ENCODE measurements at places on chromosomes 6 and 20.

DNA sequence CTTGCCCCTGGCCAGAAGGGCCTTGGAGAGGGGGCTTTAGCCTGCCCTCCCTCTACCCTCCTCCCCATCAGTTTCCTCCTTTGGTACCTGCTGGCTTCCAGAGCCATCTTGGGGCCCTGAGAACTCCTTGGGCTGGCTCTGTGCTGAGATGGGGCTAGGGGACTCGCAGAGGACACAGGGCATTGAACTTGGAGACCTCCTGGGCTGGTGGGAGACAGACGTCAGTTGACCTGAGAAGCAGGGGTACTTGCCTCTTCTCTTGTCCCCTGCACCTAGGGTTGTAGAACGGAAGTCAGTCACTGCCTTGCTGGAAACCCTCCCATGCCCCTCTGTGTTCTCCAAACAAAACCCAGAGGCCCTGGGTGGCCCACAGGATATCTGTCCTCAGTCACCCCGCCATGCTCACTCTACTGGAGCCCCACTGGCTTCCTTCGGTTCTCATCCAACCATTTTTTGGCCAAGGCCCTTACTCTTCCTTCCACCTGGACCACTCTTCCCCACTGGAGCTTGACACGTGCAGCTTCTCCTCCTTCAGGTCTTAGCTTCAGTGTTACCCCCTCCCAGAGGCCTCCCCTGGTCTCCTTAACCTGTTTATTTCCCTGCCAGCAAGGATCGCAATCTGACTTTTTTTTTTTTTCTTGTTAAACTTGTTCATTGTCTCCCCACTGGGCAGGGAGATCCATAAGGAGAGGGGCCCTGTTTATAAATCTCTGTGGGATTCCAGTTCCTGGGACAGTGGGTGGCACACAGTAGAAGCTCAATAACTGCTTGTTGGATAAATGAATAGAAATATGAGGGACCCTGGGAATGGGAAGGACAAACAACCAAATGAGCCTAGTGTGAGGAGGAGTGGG is 971 bp downstream of the RBCK1 start:
- no peak for DNase-seq

GRCh38 chr6:4848382-4849068 is 72.3 kb downstream of the CDYL start:
- DNase-seq = no peak

- no peak for DNase-seq
These were observed 241.9 kb downstream of the ADGRB3 start for GRCh38 chr6:68876792-68877493.

DNA sequence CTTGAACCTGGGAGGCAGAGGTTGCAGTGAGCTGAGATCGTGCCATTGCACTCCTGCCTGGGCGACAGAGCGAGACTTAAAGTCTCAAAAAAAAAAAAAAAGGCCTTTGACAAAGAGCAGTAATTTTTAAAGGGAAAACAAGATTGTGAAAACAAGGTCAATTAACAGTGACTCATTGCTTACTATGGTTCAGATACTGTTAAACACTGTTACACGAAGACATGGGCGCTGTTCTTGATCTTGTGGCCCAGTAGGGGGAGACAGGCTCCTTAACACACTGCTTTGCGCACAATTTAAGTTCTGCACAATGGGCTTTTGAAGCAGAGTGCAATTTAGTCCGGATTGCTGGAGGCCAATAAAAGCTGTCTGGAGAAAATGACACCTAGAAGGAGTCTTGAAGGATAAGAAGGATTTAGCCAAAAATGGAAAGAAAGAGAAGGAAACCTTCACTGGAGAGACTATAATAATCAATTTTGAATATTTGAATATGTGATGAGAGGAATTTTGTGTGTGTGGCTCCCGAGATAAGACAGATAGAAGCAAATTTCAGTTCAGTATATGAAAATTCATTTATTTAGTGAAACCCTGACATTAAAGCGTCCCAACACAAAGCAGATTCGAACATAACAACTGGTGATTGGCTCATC is 6.0 kb upstream of the LATS1 start:
- no peak for DNase-seq

- no peak for DNase-seq
These were observed 95.7 kb downstream of the PRDM1 start for GRCh38 chr6:106181664-106182418.

DNA sequence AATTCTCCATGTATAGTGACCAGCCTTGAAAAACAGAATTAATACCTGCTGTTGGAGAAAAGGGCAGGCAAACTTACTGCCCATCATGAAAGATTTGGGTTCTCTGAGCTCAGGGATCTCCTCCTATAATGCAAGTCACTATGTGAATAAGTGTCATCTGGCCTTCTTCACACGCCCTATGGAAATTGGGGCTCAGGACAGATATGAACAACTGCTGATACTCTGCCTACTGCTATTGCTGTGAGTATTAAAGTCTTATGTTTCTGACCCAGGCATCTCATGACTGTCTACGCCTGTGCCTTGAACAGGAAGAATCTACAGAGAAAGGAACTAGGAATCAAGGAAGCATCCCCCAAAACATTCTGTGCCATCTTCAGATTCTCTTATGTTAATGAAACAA is 226.1 kb downstream of the SOD2 start:
- DNase-seq = no peak

- no peak for DNase-seq
These were observed 25.6 kb downstream of the GFOD1 start for GRCh38 chr6:13461805-13462204.

DNA sequence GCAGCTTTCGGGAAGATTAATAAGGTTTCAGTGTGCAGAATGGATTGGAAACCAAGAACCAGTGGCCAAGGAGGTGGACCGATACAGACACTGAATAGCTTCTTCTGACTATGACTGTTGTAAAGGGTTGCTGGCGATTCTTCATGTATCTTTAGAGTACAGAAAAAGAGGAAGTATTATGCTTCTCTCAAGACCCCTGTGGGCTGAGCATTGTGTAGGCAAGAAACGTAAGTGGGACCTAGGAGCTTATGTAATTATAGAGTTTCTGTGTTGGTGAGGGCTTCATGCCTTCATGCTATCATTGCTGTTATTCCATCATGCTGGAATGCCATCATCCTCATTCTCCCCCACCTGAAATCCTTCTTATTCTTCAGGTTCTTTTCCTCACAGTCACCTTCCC is 105.4 kb upstream of the AKIRIN2 start:
- DNase-seq = no peak

DNA sequence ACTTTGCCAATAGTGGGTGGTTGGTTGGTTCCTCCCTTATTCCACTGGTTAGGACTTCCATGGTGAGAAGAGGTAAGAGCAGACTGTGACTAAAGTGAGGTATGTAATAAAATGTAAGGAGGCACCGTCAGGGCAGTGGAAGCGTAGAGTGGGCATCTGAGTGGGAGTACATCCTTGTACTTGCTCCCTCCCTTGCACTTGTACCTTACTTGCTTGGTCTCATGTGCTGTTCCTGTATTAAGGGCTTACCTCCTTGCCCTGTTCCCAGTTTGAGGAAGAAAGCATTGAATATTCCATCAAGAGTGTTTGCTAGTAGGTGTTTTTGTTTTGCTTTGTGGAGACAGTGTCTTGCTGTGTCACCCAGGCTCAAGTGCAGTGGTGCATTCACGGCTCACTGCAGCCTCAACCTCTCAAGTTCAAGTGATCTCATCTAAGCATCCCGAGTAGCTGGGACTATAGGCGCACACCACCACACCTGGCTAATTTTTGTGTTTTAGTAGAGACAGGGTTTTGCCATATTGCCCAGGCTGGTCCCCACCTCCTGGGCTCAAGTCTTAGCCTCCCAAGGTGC is 25.5 kb downstream of the AMD1 start:
- no peak for DNase-seq

DNA sequence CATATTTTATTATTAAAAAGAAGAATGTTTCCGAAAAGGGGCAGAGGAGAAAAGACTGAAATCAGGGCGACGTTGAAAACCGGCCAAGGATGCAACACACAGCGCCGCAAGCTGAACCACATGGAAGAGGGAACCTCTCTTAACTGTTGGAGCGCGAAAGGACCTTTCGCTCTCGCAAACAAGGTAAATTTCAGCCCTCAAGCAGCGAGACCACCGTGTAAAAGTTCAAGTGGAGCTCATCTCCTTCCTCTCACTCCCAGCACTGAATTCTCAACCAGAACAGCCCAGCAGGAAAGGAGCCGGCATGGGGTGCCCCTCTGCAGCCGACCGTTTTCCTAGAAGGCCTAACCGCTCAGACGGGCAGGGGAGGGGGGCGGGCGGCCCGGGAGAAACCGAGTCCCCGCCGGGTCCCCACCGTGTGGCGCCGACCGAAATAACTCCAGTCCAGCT is 621 bp downstream of the GPR63 start:
- DNase-seq = no peak

GRCh38 chr6:157649311-157650260 is 173.5 kb upstream of the SNX9 start:
- no peak for DNase-seq

DNA sequence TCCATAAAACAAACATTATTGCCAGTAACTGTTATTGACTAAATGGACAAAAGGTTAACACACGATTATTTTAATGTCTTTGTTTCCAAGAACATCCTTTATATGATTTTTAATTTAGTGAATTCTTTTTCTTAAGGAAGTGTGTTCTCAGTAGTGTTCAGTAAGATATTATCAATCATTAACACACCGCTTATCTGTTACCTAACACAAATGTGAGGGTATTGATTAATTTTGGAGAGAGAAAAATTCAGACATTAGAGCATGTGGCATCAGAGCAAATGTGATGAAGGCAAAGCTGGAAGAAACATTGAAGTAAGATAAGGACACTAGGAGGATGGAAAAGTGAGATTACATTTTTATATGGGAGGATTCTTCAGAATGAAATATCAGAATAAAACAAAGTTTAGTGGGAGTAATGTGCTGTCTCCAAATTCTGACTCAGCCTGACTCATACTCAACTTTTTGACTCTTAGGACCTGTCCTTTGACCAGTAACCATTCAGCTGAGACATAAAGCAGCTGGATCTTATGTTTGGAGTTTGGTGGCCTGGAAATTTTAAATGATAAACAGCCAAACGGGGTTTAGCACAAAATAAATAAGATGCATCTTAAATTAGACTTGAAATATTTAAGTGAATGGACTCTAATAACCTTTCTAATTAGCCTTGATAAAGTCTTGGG is 348.6 kb downstream of the CD109 start:
- DNase-seq = no peak

GRCh38 chr6:114083251-114083650 is 112.3 kb upstream of the HDAC2 start:
- no peak for DNase-seq

GRCh38 chr6:78867020-78867369 is 356 bp upstream of the IRAK1BP1 start:
- no peak for DNase-seq

GRCh38 chr6:40856271-40856670 is 182.8 kb downstream of the UNC5CL start:
- DNase-seq = no peak

DNA sequence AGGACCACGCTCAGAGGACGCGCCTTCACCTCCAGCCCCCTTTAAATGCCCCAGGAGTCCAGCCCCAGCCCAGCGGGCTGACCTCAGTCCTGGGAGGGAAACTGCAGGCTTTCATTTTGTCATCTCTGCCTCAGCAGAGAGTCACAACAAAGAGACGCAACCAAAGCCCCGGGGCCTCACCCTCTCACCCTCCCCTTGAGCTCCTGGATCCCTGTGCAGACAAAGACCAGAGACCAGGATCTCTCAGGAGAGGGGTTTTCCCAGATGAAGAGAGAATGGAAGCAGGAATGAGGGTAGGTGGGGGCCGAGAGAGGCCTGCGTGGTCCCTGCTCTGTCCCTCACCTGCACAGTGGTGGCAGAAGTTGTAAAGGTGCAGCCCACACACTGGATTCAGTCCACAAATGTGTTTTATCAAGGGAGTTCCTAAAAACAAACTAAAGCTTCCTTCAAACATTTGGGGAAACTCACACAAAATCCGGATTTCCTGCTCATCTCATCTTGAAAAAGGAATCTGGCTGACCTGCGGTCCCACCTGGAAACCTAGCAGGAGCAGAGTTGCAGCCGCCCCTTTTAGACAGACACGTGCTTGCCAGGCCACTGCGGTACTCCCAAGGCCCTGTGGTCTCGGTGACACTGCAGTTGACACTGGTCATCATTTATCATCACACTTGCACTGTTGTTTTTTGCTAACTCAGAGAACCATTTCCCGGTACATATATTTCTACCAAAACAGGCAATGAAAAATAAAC is 27.1 kb downstream of the PTGIS start:
- DNase-seq = no peak

GRCh38 chr6:16419636-16420336 is 181.4 kb downstream of the GMPR start:
- no peak for DNase-seq

- no peak for DNase-seq
These were observed 177.3 kb downstream of the PRL start for GRCh38 chr6:22119500-22119899.

- no peak for DNase-seq
These were observed 201.0 kb upstream of the FLRT3 start for GRCh38 chr20:14538433-14538832.

GRCh38 chr6:100456141-100456907 is 8.4 kb downstream of the SIM1 start:
- no peak for DNase-seq

GRCh38 chr6:33356295-33356694 is 35.3 kb upstream of the KIFC1 start:
- no peak for DNase-seq

- DNase-seq = no peak
These were observed 154.8 kb upstream of the SLC35B3 start for GRCh38 chr6:8589941-8590729.

DNA sequence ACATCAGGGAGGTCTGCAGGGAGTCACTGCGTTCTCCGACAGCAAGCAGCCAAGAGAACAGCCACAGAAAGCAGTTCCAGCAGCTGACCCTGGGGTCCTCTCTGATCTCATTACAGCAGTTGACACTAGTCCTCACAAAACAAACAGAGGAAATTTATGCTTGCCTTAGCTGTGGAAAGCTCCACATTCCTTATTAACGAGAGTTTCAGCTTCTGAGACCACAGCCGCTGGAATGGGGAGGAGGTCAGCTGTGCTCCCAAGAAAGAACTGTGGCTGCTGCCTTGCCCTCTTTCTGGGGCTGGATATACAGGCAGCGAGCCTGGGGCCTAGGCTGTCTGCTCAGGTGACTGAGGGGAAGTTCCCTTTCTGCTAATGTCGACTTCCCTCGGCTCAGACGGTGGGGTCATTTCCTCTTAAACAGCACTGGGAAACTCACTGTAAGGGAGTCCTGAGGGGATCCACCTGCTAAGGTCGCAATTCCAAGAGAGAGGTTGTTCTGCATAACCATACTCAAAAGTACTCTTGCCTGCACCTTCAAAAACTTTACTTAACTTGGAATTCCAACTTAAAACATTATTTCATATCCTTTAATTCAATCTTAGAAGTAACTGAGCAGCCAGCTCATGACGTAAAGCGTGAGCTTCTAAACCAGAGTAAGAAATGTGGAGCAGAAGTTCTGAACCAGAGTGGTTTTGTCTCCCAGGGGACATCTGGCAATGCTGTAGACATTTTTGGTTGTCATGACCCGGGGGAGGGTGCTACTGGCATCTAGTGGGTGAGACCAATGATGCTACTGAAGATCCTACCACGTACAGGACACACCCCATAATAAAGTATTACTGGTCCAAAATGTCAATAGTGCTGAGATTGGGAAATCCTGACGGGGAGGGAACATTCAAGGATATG is 80.3 kb downstream of the BACH2 start:
- no peak for DNase-seq

- no peak for DNase-seq
These were observed 27.4 kb downstream of the EPHA7 start for GRCh38 chr6:93391965-93392364.

- DNase-seq = peak; percentile 71
These were observed 8.6 kb upstream of the IP6K3 start for GRCh38 chr6:33755070-33755869.

GRCh38 chr6:101668496-101669030 is 275.1 kb downstream of the GRIK2 start:
- peak; percentile 68 for DNase-seq

All from NCI-H187 treated with DMSO at 0.1 percent for 48 hours (cell line).